ENCODE measurements at places on chromosomes 6 and 20.

DNA sequence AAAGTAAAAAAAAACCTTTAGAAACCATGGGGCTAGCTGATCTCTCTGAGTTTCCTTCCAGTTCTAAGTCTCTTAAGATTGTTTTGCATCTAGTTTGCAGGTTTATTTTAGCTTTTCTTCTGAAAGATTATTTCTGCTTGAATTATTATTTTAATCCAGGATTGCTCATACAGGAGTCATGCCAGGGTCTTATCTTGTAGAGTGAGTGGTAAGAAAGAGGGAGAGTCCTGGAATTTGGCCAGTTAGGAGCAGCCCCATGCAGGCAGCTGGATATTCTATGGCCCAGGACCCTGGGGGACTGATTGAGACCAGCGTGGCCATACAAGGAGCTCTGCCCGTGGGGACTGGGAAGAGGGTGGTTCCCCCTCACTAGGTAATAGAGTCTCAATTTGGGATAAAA lies 178.9 kb upstream of the HEY2 start:
- DNase-seq: no peak

DNA sequence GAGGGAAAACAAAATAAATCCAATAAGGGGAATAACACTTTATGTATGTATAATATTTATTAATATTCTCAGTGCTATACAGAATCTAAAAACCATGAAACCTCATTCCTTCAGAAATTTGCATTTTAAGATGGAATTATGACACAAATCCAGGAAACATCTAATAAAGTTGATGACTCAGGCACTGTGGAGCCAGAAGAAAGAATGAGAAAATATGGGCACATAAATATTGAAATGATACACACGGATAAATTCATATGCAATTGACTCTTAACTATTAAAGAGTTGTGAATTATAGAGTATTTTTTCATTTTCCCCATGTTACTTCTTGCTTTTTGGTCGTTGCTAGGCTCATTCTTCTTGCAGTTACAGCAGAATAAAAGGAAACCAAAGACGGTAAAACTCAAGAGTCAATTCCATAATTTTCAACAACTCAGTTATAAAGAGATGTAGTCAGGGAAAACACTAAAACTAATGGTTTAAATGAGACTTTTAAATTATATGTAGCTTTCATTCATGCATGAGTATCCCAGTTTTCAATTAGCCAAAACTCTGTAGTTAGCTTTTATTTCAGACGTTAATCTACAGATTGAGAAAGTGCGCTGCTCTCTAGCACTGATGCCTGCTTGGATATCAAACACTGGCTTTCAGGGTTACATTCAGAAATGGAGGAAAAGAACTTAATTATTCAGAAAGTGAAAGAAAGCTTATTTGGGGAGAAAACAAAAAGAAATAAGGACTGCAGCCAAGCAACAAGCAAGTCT lies 95.4 kb downstream of the ADGRB3 start:
- no peak for DNase-seq

DNA sequence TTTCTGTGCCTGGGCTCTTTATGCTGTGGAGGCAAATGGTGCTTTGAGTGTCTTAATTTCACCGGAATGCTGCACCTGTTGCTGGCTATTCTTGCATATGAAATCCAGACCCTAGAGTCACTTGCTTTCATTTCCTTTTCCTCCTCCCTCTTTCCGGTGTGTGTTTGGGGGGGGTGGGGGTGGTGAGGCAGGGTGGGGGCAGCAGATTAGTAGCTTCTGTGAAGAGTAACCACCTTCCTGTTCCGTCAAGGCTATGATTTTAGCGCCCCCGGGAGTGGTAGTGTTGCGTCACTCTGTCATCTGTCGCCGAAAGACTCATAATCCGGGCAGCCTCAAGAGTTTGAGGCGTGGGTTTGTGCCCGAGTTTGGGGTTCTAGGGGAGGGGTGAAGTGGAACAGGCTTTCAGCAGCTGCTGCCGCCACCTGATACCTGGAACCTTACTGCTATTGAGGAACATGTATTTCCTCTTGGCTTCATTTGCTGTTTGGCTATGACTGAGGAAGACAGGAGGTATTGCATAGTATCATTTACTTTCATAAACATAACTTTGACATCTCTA lies 49.1 kb downstream of the UTRN start:
- DNase-seq: no peak

DNA sequence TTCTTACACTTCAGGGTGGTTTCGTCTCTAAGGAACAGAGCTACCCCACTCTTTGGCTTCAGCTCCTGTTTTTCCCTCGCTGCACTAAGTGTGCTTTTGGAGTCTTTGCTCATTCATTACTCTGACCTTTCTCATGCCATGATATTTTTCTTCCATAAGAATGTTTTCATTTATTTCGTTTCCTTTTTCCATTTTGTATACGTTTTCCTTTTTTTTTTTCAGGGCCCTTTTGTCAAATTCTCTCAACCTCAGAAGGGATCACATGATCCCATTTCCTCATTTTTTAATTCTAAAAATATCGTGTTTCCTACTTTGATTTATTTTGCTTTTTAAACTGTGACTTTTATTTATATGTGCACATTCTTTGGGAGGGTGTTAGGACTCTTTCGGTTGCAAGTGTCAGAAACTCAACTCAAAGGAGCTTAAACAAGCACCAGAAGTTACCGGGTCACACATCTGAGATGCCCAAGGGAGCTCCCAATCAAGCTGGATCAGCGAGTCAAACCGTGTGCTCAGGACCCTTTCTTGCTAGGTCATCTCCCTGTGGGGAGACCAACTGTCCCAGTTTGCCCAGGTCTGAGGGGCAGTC lies 40.6 kb downstream of the GCNT2 start:
- DNase-seq: peak; percentile 12

DNA sequence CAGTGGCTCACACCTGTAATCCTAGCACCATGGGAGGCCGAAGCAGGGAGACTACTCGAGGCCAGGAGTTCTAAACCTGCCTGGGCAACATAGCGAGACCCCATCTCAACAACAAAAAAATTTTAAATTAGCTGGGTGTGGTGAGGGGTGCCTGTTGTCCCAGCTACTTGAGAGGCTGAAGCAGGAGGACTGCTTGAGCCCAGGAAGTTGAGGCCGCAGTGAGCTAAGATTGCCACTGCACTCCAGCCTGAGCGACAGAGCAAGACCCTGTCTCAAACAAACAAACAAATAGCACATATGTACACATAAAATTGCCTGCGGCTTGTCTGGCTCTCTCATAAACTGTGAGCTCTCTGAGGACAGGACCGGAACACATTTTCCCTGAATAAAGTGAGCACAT lies 106.3 kb downstream of the BANF2 start:
- DNase-seq: no peak

DNA sequence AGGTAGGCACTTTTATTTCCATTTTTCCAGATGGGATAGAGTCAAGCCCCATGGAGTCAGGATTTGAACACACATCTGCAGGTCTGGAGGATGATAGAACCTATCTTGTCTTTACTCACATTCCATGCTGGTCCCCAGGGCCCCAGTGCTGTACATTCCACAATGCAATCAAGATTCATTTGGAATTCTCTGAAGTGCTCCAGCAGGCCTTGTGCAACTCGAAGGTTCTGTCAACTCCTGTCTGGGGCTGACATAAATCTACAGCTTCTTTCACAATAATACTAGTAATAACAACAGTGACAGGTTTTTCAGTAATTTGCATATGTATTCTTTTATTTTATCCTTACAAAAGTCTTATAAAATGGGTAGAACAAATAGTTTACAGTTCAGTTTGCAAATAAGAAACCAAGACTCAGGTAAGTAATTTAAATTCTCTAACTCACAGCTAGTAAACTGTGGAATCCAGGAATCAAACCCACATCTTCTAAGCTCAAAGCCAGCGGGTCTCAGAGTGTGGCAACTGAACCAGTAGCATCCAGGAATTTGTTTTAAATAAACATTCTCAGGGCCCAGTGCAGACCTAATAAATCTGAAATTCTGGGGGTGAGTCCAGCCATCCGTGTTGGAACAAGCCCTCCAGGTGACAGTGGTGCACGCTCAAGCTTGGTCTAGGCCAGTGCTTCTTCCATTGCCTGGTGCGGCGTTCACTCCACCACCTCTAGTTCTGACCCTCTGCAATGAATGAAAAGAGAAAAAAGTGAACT lies 137.0 kb upstream of the TNFAIP3 start:
- no peak for DNase-seq

DNA sequence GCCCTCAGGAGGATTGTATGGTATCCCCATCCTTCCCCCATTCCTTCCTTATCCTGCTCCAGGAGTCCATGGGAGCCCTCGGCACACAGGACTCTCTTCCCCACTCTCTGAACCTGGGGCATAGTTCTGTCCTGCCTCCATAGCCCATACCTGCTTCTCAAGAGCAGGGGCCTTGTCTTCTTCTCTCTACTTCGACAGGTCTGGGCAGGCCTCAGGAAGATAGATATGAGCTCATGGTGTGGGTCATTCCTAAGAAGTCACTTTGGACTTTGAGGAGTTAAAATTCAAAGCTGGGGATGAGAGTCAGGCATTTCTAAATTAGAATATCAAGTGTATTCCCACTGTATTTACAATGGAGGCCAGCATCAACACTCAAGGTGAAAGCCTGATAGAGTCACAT lies 8.4 kb upstream of the ADA start:
- no peak for DNase-seq

DNA sequence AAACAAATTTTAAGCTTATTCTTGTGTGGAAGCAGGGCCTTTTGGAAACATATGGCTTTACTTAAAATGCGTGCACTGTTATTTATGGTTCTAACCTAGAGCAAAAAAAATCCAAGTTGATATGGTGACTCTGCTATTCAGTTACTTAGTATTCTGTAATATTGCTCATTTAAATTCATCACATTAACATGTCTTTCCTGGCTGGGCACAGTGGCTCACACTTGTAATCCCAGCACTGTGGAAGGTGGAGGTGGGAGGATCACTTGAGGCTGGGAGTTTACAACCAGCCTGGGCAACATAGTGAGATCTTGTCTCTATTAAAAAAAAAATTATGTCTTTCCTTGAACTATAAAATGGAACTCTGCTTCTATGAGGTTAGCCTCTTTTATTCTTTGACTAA lies 57.8 kb upstream of the SDHAF4 start:
- DNase-seq: no peak

GRCh38 chr20:17417225-17417624 lies 114.0 kb downstream of the BFSP1 start:
- no peak for DNase-seq

DNA sequence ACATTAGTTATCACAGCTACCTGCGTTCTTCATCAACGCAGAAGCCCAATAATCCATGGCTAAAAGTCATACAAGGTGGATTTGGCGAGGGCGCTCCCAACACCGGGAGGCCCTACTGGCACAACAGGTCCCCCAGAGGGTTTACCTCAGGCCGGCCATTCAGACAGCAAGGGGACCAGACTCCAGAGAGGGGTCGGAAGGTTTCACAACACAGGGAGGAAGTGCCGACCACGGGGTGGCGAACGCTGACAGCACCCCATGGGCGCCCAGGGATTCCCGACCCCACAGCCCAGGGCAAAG lies 1515.9 kb upstream of the DEFB115 start:
- no peak for DNase-seq

- DNase-seq: no peak
These were observed 111.8 kb downstream of the AGPAT4 start for GRCh38 chr6:161161889-161162624.

DNA sequence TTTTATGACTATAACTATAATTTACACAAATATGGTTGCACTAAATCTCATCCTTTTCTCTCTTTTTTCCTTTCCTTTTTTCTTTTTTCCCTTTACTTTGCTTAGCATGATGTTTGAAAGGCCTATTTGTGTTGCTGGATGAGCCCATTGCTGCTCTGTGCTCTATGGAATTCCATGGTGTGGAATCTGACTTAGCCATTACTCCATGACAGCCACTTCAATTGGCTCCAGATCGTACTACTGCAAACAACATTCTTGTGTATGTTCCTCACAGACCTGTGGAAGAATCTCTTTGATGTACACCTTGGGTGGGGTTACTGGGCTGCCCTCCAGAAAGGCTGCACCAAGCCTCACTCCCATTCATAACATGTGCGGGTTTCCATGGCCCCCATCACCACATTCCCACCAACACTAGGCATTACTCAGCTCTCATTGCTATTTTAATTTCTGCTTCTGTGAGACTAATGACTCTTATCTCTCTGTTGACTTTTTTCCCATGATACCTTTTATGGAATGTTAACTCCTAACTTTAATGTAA lies 979.0 kb downstream of the KIF16B start:
- no peak for DNase-seq

- DNase-seq: no peak
These were observed 293.9 kb downstream of the KHDC1L start for GRCh38 chr6:72931325-72931887.

DNA sequence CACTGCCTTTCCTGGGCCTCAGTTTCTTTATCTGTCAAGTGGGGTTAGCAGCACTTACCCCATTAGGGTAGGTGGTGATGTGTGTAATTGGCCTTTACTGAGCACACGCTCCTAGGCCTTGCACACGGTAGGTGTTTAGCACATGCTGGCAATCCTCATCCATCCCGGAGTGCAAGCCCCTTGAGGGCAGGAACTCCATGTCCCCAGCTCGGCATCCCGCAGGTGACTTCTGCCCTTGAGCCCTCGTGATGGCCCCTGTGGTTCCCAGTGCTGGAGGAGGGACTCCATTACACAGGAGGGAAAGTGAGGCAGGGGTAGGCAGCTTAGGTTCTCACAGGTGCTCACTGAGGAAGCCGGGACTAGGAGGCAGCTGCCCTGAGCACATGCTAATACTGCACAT lies 40.0 kb downstream of the MYH7B start:
- no peak for DNase-seq

GRCh38 chr20:44954211-44954610 lies 6.0 kb downstream of the TOMM34 start:
- no peak for DNase-seq
